Stimulated activated CD4-positive, alpha-beta T cell treated with anti-CD3 and anti-CD28 coated beads, Interleukin-1b, Interleukin-23, amount 100 ng/mL, for 24 hours (primary cell): ENCODE measurements at places on chromosomes 5 and 9.

- no peak for DNase-seq
Measured at GRCh38 chr9:81132318-81132717, 557.0 kb downstream of the TLE1 start.

DNA sequence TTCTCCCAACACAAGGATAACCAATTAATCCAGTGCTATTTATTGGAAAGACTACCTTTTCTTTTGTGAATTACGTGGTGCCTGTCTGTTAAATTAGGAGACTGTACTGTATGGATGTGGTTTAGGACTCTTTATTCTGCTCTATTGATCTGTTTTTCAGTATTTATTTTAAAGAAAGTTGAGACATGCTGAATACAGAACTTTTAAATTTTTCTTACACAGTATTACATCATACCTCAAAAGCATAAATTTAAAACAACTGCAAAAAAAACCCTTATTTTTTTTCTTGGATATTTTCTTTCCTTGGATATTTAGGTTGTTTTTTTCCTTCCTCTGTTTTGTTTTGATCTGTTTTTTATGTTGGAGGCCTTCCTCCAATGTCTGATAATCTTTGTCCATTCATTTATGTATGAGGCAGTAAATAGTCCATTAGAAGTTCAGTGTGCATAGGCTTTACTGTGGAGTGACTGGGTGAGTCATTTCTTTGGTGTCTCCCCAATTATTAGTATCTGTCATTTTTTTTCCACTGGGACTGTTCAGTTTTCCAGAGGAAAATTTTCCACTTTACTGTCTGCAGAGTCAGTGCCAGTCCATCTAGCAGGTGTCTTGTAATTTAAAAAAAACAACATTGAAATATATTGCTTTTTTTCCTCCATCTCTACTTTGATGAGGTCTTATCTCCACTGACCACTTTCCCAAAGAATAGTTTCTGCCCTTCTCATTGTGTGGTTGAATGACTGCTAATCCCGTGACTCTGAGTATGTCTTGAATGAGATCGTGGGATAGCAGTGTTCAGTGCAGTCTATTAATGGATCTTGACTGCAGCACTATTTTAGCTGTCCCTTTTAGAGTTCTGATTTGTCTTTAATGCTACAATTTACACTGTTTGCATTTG lies 15.2 kb downstream of the CYSTM1 start:
- no peak for DNase-seq

DNA sequence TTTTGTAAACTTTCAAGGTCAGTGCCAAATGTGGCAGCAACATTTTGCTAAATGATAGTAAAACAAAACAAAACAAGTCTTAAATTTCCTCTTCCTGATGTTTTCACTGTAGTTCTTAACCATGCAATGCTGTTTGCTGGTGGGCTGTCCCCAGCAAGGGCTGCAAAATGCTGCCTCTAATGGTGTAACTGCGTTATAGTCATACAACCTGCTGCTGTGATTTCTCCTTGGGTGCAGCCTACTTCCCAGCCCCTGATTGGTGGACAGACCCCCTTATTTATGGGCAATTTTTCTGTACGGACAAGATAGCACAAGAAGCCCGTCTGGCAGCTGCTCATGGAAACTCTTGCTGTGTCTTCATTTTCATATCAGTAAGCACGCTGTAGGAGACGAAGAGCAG lies 26.6 kb upstream of the PIP5K1B start:
- DNase-seq, result no peak

DNA sequence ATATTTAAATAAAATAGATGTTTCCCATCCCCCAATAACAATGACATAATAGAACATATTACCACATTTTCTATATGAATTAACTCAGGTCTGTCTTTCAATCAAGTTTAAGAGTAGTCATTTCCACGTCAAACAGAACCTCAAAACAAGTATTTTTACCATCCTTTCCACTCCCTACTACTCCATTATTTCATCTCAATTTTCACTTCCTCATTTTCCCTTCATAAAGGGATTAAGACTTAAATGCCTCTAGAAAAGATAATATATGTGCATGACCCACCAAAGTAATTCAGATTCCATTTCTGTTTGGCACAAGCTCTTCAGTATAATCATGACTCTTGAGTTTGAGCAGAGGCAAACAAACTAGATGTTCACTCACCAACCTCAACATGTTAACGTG lies 40.4 kb downstream of the ELOVL7 start:
- no peak for DNase-seq

- DNase-seq, result no peak
Measured at GRCh38 chr5:126003309-126003708, 419.9 kb upstream of the GRAMD2B start.

GRCh38 chr9:129549684-129550083 lies 71.2 kb downstream of the C9orf50 start:
- DNase-seq, result no peak

- DNase-seq, result no peak
Measured at GRCh38 chr9:135811801-135812200, 95.5 kb downstream of the CAMSAP1 start.

DNA sequence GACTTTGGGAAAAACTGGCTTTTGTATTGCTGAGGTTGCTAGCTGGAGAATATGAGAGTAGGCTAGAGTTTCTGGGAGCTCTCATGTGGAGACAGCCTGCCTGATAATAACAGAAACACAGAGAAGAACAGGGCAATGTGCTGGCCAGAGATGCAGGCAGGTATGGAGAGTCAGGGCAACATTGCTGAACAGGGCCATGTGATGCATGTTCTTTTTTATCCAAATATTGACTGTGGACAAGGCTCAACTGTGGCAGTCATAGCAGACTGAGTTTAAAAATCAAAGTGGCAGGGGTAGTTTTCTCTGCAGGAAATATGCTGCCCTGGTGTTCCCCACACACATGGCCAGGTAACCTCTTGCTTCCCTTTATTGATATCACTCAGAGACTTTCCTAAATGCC lies 381.1 kb downstream of the RASEF start:
- no peak for DNase-seq

- no peak for DNase-seq
Measured at GRCh38 chr9:135840539-135840938, 66.8 kb downstream of the CAMSAP1 start.

DNA sequence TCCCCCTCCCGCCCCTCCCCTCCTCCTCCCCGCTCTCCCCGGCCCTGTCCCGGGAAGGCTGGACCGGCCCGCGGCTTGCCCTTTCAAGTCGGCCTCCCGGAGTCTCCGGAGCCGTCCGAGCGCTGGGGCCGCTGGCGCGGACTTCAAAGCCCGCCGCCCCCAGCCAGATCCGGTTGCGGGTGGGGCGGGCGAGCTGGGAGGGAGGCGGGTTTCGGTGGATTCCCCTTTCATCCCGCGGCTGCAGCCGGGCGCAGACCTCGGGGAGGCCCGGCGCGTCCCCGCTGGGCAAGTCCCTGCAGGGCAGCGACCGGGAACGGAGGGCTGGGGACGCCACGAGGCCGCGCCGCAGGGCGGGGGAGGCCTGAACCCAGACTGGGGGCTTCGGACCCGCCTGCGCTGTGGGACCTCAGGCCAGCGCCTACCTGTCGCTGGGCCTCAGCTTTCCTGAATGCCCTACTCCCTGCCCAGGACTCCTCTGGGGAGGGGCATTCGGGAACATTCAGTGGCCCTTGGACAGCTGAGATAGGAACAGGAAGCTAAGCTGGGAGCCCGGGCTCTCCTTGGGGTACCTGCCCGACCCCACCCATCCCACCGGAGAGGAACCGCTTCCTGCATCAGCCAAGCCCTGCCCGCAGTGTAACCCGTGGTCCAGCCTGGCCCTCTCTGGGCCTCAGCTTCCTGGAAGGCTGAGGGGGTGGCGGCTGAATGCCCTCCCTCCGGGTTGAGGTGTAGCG lies 23.4 kb downstream of the C9orf50 start:
- DNase-seq, result no peak

- no peak for DNase-seq
Measured at GRCh38 chr5:150783422-150783928, 4.9 kb downstream of the SMIM3 start.

DNA sequence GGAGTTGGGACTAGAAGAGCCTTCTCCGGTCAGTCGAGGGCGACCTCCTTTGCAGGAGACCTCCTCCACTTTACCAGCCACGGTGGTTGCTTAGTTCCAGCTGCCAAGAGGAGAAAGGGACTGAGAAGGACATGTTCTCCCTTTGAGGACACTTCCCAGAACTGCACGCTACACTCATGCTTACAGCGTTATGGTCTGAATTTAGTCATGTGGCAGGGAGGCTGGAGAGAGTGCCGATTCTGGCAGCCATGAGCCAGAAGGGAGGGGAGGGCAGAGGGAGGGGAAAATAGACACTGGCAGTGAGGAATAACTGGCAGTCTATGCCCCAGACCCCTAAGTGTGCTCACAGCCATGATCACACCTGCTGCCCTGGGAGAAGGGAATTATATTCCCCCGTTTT lies 47.8 kb downstream of the TSPAN17 start:
- no peak for DNase-seq

GRCh38 chr9:72300873-72301272 lies 64.1 kb downstream of the ZFAND5 start:
- no peak for DNase-seq

DNA sequence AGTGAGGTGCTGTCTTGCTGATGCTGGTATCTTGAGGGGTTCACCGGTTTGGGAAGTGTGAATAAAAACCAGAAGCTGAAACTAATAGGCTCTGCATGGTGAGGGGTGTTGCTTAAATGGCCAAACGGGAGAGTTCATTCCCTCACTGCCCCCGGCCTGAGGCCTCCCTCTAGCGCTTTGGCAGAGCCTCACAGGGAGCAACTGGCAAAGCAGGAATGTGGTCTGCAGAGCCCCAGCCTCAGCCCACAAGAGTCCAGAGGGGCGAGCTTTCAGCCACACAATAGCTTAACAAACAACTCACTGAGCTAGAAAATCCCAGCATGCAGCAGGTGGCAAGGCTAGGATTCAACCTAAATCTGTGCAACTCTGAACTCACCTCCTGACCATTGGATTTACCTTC lies 234.8 kb downstream of the MED10 start:
- DNase-seq, result no peak

GRCh38 chr5:168012006-168012405 lies 279.4 kb upstream of the WWC1 start:
- DNase-seq, result no peak

DNA sequence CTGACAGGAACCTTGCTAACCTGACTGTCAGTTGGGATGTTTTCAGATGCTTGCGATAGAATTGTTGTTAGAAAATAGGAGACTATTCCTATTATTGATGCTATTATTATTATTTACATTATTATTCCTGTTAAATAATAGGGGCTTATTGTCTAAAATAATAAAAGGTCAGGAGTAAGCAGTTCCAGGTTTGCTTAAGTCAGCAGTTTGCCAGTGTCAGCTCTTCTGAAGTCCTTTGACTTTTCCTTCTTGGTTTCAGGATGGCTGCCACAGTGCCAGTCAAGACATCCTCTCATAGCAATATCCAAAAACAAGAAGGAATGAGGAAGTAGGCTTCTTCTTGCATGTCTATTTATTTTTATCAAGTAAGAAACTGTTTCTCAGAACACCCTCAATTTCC lies 141.7 kb upstream of the MARCHF11 start:
- no peak for DNase-seq

DNA sequence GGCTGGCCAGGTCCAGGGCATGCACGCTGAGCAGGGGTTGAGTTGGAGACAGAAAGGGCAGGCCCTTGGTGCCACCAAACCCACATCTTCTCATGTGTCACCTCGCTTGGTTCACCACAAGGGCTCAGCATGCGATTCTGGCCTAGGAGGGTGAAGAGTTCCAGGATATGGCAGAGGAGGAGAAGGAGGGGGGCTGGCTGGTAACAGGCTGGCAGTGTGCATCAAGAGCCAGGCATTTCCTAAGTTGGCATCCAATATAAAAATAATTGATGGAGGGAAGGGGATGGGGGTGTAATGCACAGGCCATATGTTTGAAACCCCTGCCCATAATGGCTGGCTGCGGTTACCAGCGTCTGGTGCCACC lies 255.6 kb downstream of the NFIB start:
- no peak for DNase-seq

- no peak for DNase-seq
Measured at GRCh38 chr5:173672891-173673290, 56.4 kb upstream of the BOD1 start.

- DNase-seq, result no peak
Measured at GRCh38 chr9:121268598-121268850, 562 bp downstream of the GSN start.

DNA sequence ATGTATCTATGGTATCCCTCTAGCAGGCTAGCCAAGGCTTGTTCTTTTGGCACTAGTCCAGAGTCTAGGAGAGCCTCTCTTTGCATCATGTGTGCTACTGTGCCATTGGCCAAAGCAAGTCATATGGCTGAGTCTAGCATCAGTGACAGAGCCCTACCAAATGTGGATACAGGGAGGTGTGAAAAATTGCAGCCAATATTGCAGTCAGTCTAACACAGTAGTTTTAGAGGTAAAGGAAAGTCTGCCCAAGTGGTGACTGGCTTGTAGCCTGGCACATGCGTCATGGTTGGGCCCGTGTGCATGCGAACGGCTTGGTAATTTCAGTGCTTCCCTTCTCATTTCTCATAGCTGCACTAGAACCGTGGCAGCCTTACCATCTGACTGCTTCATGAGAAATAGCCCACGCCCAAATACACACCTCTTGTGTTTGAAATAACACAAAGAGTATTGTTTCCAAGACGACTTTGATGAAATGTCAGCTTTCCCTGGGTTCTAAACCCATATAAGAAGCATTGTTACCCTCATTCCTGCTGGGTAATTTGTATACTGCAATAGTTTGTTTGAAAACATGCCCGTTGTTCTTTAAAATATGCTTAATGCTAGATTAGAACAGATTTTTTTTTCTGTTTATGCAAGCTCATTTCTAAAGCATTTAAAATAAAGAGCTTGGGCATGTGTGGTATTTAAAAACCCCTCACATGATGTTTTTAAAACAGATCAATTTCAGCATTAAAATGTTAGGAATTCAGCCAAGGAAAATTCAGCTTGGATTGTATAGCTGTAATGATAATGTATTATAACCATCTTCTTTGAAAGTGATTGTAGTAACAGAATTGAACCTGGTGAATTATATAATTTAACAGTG lies 113.2 kb downstream of the TLE4 start:
- DNase-seq, result no peak

DNA sequence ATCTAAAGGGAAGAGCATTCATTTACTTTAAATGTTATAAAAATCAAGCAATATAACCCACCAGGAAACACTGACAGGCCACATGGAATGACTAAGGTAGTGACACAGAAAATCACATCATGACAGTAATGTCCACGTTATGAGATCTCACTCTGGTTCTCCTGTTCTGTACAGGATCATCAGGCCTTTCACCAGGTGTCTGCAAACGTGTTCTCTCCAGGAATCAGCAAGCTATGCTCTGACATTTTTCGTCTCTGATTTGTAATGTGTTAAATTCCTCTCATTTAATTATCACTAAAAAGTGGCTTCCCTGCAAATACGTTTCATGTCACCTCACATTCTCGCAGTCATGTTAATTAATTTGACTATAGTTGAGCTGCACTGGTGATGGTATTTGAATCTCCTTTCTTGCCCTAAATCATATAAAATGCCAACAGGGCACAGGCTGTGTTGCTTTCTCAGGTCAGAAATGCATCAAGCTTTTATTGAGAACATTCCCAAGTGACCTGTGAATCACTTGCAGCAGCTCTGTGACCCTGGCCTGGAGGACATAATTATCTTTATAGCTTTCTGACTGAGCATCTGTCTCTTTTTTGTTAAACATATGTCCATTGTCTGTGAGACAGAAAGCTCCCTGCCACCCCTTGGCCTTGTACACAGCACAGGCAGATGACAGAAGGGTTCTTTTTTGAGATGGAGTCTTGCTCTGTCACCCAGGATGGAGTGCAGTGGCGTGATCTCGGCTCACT lies 196.2 kb downstream of the DIRAS2 start:
- DNase-seq, result no peak

- DNase-seq, result no peak
Measured at GRCh38 chr5:157366741-157367674, 93.0 kb upstream of the NIPAL4 start.

- no peak for DNase-seq
Measured at GRCh38 chr5:150101023-150101422, 14.7 kb upstream of the CSF1R start.
